Activated CD4-positive, alpha-beta T cell treated with anti-CD3 and anti-CD28 coated beads for 4 hours (primary cell): ENCODE measurements at places on chromosomes 7 and 10.

- no peak for DNase-seq
Measured at GRCh38 chr7:74254858-74255379, 720 bp upstream of the RFC2 start.

DNA sequence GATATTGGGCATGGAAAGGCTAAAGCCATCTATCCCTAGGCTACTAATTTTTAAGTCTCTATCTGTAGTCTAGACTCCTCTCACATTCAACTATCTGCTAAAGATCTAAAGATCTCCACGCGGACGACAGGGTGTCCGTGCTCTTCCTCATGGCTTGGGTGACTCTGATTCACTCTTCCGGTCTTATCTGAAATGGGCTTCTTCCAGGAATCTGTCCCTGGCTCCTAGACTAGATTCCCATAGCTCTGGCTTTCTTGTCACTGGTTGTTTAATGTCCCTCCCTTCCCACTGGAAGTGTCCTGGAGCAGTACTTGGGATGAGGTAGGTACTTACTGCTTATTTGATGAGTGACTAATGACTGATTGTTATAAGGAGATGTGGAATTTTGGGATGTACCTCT, 62.0 kb upstream of the PODXL start:
- DNase-seq = no peak

GRCh38 chr10:43731486-43731885, 82.8 kb upstream of the ZNF32 start:
- DNase-seq = no peak

- no peak for DNase-seq
Measured at GRCh38 chr7:130147710-130148325, 57.4 kb downstream of the TMEM209 start.

DNA sequence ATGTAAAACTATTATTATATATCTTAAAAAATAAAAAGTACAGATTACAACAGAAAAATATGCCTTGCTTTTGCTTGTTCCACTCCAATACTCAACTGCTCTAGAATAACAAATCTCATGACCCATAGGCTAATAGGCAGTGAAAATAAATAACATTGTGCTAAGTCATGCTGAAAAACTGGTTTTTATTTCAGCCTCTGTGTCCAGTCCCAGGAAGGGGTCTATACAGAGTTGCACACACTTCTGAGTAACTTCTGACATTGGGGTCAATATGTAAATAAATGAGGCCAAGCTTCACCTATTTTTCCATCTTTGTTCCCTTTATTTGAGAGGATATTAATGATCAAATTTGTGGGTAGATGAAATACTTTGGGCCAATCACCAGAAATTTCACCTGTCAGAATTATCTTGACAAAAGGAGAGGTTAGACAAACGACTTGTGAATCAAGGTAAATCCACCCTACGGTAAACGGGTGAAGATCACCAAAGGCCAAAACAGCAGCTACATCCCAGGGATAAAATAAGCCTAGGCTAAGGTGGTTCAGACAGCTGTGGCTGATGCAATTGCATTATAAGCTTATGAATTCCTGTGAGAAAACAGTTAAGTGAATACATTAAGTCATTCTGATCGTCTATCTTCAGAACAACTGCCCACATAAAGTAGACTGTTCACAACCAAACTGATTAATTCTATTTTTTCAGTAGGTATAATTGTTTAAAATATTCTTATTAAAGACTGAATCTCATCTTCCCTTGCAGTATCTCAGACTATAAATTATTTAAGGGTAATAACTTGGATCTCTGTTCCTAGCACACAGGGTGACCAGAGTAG, 87.5 kb downstream of the UBE2H start:
- no peak for DNase-seq

DNA sequence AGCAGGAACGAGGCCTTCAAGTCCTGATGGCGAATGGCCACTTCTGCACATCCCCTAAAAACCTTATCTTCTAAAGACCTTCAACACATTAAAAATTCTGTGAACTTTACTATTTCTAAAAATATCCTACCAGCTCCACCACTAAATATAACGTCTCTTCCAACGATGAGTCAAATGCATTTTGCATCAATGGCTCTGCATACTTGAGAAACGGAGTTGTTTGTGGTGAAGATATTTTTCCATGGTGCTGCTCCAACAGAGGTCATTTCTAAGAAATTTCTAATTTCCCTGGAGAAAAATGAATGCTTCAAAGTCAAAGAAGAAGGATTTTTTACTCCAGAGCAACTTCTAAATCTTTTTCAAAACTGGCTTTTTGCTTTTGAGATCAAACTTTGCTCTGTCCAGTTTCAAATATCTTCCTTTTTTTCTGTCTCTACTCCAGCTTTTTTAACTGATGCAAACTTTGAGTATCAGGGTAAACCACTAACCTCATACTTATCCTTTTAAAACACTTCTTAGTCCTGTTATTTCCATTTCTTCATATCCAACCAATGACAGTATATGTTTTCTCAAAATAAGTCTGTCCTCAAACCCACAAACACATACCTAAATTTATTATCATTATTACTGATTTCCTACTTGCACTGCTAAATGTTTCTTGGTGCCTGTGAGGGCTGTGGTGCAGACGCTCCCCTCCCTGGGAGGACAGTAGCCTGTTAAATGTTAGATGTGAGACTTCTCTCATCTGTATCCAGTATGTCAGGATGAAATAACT, 258.1 kb downstream of the KLF6 start:
- no peak for DNase-seq

- no peak for DNase-seq
Measured at GRCh38 chr7:32639122-32639521, 143.8 kb downstream of the AVL9 start.

DNA sequence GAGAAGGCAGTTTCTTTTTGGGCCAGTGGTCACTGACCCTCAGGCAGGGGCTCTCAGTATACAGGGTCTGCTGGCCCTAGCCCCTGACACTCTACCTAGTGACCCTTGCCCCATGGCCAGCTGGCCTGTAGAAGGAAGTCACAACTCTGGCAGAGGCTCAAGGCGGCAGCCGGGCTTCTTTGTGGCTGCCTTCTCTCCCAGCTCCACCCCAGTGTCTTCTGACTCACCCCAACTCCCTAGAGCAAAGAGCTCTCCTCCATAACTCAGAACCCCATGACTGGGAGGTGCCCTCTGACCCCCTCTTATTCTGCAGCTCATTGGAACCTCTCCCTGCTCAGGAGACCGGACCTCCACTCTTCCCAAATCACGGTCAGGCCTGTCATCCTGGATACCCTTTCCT, 358.2 kb downstream of the FGFR2 start:
- DNase-seq = no peak

DNA sequence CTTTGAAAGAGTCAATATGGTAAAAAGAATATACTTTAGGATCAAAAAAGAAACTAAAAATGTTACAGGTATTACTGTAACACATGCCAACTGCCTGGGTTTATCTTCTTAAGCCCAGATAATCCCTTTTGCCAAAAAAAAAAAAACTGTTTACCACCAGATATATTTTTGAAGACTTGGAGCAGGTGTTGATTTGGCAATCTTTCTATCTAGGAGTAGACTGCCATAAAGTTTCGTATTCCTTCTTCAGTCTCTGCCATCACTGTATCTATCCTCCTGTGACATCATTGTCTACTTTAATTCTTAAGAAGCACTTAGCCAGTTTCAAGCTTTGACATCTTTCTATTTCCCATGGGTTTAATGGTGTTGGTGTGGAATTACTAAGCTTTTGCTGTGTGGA, 161.0 kb downstream of the ST7 start:
- no peak for DNase-seq

DNA sequence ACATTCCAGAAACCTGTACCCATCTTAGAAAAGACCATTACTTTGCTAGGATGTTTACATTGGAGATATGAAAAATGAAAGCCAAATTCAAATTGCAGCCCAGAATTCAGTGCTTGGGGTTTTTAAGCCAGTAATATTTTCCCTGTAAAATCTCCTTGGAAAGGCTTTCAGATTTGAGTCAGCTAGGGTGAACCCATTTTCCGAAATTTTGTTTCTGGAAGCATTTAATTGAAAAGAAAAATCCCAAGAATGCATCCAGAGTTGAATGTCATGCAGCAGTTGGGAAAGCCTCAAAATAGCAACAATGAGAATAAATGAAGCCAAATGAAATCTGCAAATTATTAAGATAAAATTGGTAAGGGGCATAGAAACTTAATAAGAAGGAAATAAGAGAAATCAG, 106.4 kb downstream of the BMPER start:
- DNase-seq = no peak

DNA sequence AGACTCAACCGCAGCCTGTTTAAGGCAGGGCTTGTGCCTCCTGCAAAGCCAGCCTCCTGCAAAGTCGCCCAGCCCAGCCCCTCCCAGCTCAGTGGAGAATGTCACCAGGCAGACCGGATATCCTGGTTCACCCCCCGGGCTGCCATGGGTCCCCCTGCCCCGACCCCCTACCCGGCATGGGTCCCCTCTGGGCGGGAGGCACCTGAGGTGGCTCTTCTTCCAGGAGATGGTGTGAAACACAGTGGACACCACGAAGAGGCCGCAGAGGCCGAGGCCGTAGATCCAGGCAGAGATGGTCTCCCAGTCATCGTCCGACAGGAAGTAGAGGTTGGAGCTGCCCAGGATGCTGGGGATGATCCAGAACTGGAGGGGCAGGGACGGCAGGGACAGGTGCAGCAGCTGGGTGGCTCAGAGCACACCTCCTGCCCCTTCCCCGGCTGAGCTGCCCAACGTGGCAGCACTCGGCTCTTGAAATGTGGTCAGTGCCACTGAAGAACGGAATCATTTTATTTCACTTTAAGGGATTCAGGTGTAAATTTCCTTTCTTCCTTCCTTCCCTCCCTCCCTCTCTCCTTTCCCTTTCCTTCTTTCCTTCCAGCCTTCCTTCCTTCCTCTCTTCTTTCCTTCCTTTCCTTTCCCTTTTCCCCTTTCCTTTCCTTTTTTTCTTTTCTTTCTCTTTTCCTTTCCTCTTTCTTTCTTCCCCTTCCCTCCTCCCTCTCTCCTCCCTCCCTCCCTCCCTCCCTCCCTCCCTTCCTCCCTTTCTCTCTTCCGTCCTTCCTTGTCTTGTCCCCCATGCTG, 36.7 kb upstream of the RADIL start:
- no peak for DNase-seq

DNA sequence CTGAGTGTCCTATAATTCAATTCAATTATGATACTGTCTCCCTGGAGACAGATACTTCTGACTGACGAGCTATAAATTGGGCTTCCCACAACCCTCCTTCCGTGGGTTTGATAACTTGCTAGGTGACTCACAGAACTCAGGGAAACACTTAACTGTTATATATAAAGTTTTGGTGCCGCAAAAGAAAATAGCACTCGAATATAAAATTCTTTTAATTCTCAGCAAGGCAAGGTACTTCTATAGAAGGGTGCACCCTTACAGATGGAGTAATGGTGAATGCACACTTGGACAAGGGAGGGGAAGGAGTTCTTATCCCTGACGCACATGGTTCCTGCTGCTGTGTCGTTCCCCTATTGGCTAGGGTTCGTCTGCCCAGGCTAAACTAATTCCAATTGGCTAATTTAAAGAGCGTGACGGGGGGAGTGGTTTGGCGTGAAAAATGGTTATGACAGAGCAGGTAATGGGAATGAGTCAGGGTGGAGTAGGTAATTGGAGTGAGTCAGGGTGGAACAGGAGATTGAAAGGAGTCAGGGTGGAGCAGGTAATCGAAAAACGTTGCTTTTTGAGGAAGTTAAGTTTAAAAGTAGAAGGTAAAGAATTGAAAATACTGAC, 20.8 kb upstream of the GHITM start:
- no peak for DNase-seq

GRCh38 chr10:43354879-43355380, 16.5 kb upstream of the FXYD4 start:
- DNase-seq = no peak

- no peak for DNase-seq
Measured at GRCh38 chr7:114819616-114820362, 102.1 kb upstream of the MDFIC start.

- no peak for DNase-seq
Measured at GRCh38 chr7:19352305-19352695, 207.1 kb upstream of the FERD3L start.

DNA sequence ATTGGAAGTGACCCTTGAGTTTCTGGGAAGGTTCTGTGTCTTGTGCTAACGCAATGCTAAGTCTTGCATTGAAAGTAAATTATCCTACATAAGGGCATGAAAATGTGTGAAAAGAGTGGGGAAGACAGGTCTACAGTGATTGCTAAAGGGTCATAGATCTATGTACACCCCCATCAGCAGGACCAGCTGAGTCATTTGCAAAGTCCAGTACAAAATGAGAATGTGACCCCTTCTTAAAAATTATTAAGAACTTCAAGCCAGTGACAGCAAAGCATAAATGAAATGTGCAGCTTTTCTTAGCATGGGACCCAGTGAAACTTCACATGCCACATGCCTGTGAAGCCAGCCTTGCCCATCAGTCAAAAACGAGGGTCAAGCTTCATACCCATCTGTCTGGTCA, 640.7 kb upstream of the MKI67 start:
- no peak for DNase-seq

- no peak for DNase-seq
Measured at GRCh38 chr10:73359492-73359891, 828 bp upstream of the CFAP70 start.

DNA sequence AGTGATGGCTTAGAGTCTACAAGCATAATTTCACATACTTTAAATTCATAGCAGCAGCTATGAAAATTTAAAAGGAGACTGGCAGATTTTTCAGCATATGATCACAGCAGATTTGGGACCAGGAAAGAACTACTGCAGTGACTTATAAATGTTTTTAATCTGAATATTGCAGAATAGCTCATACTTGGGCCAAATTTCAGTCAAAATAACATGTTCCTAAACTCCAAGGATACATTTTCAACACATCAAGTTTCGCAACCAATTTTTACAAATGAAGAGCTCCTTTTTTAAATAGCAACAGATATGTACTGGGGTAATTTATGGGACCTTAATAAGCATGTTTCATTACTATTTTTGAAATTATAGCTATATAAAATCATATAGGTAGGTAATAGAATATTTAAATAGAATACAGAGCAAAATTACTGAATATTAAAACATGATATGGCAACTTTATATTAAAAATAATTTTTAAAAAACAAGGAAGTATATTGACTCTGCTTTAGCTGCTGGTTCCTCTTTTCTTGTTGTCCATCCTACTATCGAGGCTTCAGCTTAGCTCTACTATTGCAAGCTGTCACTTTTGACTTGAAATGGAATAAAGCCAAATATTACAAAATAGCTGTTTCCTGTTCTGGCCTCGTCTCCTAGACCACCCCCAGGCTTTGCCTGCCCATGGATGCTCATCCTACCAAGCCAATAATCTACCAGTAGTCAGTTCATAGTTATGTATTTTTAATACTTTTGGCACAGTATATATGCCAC, 123.1 kb downstream of the NRBF2 start:
- DNase-seq = no peak
